Left forelimb (tissue), 1 donor: ENCODE measurements at places on chromosomes 4 and X.

DNA sequence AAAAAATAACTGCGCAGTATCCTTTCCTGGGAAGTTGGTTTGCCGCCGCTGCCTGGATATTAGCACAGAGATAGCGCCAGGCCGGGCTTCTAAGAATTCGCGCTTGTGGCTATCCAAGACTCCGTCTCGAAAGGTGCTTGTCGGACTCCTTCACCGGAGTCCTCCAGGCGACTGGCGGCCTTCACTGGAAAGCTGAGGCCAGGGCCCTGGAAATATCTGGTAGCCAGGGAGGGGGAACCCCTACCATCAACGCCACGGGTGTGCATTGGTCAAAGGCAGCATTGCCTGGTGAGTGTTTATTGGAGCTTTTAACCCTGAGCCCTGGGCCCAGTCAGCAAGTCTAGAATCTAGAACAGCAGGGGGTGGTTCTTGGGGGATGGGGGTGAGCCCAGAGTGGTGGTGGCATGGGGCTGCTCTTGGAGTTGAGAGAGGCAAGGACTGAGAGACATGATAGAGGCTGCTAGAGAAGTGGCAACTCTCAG lies 577 bp upstream of the PIM2 start:
- DNase-seq = no peak

GRCh38 chr4:2800691-2801596 lies 8.1 kb downstream of the SH3BP2 start:
- peak; percentile 95 for DNase-seq

DNA sequence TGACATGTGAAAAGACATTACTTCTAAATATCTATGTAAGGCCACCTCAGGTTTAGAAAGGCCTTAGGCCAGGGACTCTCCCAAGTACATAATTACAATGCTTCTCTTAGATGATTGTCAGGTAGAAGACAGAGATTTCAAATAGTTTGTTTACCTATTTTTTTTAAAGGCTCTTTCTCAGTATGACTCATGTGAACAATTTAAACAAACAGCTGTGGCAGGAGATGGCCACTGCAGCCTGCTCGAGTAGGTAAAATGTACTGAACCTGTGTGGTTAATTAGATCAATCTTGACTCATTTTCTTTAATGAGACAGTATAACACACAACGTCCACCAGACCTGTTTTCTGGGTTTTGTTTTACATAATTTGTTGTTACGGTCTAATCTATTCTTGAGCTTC lies 50.2 kb downstream of the LEF1 start:
- DNase-seq = no peak

DNA sequence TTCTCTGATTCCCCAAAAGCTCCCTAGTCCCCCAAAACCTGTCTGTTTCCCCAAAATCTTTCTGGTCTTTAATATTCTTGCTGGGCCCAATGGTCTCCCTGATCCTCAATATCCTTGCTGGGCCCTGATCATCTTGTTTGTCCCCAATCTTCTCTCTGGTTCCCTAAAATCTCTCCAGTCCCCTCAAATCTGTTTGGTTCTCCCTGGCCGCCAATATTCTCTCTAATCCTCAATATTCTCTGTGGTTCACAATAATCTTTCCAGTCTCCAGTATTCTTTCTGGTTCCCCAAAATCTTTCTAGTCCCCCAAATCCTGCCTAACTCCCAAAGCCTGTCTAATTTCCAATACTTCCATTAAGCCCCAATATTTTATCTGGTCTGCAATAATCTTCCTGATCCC lies 18.5 kb downstream of the P2RY8 start:
- no peak for DNase-seq

- no peak for DNase-seq
Measured at GRCh38 chrX:110944311-110944750, 148.7 kb upstream of the CHRDL1 start.

DNA sequence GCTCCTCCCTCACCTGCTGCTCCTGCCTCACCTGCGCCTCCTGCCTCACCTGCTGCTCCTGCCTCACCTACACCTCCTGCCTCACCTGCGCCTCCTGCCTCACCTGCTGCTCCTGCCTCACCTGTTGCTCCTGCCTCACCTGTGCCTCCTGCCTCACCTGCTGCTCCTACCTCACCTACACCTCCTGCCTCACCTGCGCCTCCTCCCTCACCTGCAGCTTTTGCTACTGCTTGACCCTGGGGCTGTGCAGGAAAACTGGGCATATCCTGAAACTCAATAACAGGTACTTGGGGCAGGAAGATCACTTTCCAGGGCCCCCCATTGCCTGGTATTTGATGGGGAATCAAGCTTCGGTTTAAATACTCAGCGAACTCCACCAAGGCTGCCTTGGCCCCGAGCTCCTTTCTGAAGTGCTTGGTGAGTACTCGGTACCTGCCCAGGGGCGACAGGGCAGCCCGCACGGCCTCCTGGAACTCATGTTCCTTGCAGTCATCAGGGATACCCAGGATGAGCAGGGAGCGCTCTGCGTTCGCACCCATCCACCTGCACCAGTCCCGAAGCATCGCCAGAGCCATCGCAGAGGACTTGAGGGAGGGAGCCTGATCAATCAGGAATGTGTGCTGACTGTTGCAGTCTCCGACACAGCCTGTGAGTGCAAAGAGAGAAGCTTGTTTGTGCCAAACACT lies 2.7 kb downstream of the PNMA6E start:
- no peak for DNase-seq

GRCh38 chrX:38847206-38847902 lies 46.1 kb downstream of the MID1IP1 start:
- no peak for DNase-seq

GRCh38 chr4:42404001-42404400 lies 6.7 kb downstream of the SHISA3 start:
- DNase-seq = no peak

GRCh38 chr4:120005076-120005475 lies 61.6 kb downstream of the MAD2L1 start:
- DNase-seq = no peak

- DNase-seq = no peak
Measured at GRCh38 chr4:150173432-150173861, 95.2 kb downstream of the DCLK2 start.

DNA sequence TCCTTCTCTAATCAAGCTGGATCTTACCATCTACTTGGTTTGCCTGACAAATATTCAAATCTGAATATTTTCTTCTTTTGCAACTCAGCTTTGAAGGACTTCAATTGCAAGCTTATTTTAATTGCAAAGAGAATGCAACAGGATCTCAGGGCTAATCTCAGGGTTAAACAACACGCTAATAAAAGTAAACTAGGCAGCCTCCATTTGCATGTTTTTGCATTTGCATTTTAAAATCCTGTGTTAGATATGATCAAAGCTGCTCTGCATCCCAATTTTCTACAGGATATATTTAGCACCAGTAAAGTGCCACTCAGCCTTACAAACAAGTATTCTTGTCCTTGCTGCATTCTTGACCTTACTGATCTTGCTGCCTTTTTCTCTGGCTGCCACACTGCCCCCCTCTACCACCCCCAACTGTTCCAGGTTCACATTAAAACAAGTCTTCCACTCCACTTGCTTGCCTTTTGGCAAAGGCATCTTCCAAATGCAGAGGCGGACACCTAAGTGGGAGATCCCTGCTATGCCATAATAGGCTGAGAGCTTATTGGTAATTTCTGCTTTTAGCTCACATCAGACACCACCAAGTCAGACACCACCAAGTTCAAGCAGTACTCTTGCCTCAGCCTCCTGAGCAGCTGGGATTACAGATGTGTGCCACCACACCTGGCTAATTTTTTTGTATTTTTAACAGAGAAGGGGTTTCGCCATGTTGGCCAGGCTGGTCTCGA lies 48.1 kb downstream of the GPRIN3 start:
- no peak for DNase-seq

DNA sequence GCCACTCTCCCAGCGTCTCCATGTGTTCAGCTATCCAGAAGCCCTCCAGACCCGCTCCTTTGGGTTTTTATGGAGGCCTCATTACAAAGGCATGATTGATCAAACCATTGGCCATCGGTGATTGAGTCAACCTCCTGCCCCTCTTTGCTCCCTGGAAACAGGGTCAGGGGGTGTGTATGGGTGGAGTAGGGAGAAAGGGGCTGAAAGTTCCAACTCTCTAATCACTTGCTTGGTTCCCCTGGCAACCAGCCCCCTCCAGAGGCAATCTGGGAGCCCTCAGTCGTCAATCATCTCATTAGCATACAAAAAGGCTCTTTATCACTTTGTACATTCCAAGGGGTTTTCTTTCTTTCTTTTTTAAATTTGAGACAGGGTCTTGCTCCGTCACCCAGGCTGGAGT lies 2.3 kb downstream of the TRIM2 start:
- no peak for DNase-seq

- no peak for DNase-seq
Measured at GRCh38 chr4:19700992-19701391, 550.7 kb upstream of the SLIT2 start.

DNA sequence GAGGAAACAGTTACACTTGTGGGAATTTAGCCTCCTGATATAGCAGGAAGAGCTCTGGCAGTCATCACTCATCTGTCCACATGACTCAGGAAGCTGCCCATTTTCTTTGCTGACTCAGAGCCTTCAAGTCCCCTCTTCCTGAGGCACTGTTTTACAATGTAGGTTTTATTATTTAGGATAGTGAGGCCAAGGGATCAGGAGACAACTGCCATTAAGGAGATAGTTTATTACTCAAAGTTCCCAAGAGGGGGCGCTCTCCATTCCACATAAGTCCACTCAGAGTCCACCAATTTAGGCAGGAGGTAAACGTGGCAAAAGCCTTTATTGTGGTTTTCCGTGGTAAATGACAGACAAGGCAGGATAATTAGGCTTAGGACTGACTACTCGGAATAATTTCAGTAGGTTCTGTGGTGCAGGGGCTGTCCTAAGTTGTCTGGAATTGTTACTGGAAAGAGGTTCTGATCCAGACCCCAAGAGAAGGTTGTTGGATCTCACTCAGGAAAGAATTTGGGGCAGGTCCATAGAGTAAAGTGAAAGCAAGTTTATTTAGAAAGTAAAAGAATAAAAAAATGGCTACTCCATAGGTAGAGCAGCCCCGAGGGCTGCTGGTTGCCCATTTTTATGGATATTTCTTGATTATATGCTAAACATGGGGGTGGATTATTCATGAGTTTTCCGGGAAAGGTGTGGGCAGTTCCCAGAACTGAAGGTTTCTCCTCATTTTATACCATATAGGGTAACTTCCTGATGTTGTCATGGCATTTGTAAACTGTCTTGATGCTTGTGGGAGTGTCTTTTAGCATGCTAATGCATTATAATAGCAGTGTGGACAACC lies 96.0 kb upstream of the RAB40AL start:
- no peak for DNase-seq

GRCh38 chr4:7515390-7515902 lies 80.7 kb upstream of the PSAPL1 start:
- DNase-seq = no peak

DNA sequence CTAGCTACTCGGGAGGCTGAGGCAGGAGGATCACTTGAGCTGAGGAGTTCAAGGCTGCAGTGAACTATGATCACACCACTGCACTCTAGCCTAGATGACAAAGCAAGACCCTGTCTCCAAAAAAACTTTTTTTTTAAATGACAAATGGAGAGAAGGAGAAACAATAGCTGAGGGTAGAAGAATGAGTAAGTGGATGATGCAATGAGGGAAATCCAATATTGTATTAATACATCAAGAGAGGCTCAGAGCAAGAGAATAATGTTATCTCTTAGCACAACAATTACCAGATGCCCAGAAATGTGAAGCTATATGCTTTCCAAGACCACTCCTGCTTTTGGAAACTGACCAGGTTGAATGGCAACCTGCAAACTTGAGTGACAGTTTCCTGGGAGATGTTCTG lies 19.9 kb upstream of the GPR173 start:
- no peak for DNase-seq

GRCh38 chr4:123674762-123675465 lies 278.3 kb downstream of the SPRY1 start:
- DNase-seq = no peak

GRCh38 chr4:5051278-5052203 lies at the start of gene STK32B:
TSS of gene STK32B (plus strand) at chr4:5051480.
- DNase-seq = peak; percentile 79

- no peak for DNase-seq
Measured at GRCh38 chr4:52836678-52837077, 25.4 kb upstream of the RASL11B start.

DNA sequence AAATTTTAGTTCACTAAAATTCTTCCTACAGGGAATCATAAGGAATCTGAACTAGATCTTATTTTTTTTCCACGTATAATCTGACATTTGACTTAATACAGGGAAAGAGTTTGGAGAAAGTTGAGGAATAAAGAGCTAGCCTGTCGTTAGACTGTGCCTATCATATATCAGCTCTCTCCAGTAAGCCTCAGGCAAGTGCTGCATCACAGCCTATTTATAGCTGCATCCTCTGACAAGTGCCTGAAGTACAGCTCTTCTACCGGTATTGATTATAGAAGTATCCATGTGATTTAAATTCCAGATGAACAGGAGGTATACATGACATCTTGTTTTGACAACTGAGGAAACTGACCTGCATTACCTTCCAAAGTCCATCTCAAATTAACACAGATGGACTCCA lies 248.9 kb downstream of the TLL1 start:
- DNase-seq = no peak

- DNase-seq = no peak
Measured at GRCh38 chrX:20019672-20020365, 29.0 kb upstream of the BCLAF3 start.

- DNase-seq = no peak
Measured at GRCh38 chr4:85968945-85969819, 390.7 kb downstream of the MAPK10 start.
